AML-193 (cell line): ENCODE measurements at places on chromosomes 1 and 21.

- no peak for DNase-seq
Measured at GRCh38 chr1:214500340-214501055, 50.9 kb downstream of the PTPN14 start.

GRCh38 chr1:209884665-209885117 is 53.3 kb upstream of the SYT14 start:
- no peak for DNase-seq

- peak; percentile 22 for DNase-seq
Measured at GRCh38 chr1:31977385-31978131, 36.1 kb upstream of the KHDRBS1 start.

GRCh38 chr1:207418351-207418750 is 35.8 kb upstream of the CR2 start:
- DNase-seq = peak; percentile 19

- DNase-seq = peak; percentile 53
Measured at GRCh38 chr1:44263568-44264450, 50.5 kb downstream of the DMAP1 start.

DNA sequence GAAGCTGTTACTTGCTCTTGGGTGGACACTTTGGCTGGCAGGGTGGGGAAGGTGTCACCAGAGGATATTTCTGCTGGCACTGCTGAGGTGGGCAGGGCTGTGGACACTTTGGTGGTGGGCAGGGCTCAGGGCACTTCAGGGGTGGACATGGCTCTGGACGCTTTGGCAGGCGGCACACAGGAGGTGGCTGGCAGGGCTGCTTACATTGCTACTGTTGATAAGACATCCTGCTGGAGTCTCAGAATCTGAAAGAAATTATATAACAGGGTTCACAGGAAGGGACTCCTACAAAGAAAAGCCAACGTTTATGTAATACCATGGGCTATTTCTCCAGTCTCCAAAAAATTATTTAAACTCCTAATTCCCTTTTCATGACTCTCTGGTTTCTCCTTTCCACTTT is 10.2 kb downstream of the SPRR2G start:
- DNase-seq = no peak

- no peak for DNase-seq
Measured at GRCh38 chr1:237205400-237206064, 163.5 kb downstream of the RYR2 start.

GRCh38 chr1:69109277-69109676 is 458.4 kb upstream of the LRRC7 start:
- no peak for DNase-seq

DNA sequence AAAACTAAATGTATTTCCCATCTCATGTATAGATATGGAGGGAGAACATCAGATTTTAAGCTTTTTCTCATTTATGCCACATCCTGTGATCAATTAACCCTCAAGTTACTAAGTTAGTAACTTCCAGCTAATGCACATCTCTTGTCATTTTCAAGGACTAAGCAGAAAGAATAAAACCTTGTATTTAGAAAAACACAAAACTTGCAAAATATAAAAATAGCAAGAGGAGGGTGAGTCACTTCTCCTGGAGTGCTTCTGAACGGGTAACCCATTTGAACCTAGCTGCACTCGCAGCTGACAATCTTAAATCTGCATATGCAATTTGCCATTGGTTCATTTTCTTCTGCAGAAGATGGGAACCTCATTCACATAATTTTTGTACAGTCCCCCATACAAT is 500.5 kb downstream of the SETD4 start:
- DNase-seq = no peak

DNA sequence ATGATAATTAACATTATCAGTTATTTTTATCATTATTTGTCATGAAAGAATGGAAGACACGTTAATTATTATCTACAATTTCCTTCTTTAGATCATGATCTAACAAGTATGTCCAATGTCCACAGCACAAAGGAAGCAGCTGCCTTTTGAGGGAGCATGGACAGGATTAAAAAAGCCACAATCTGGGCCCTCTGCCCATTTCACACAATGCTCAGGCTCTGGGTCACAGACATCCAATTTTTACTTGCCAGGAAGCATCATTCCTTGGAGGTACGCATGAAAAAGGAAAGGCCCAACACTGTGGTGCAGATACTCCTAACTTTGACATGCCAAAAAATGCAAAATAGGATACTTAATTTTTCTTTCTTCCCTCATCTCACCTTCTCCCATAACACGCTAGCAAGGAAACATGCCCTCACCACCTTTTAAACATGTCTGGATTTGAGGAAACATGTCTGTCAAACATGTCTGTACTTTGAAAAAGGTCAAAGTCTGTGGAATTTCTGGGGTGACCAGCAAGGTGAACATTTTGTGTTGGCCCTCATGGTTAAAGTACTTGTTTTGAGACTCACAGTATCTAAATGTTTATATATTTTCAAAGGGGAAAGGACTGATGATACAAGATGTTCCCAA is 40.0 kb downstream of the GADD45A start:
- no peak for DNase-seq

- DNase-seq = no peak
Measured at GRCh38 chr1:31812158-31812829, 3.5 kb downstream of the SPOCD1 start.
